ENCODE measurements at places on chromosomes 13 and 19.

DNA sequence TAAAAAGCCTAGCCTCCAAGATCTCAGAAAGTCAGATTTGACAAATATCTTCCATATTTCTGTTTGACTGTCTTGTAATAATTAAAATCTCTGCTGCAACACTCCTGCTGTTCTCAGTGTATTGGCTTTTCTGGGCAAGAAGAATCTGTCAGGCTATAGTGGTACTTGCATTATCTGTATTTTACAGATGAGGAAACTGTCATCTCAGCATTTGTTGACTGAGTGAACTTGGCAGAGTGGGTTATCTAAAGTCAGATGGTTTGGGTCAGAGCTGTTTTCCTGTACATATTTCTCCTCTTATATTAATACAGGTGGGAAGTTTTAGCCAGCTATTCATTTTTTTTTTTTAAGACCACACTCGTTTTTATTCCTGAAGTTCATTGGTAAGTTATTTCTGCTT lies 1378.2 kb upstream of the PCDH20 start:
- no peak for DNase-seq

DNA sequence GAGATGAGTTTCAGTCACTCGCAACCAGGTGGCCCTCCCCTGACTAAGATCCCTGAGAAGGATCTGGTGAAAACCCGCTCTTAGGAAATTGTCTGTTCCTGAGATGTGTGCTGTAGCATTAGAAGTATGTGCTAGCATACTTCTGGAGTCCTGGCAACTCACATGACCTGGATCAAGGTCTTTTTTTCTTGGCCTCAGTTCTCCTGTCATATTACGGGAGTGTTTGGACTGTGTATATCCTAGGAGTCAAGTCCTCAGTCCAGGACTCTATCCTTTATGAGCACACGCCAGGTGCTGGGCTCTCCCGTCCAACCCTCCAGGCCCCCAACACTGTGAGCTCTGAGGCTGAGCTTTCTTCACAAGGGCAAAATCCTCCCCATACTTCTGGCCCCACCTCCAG lies 156.4 kb downstream of the UQCRFS1 start:
- DNase-seq, result no peak

GRCh38 chr13:27012482-27013197 lies 159.0 kb downstream of the USP12 start:
- peak; percentile 75 for DNase-seq

DNA sequence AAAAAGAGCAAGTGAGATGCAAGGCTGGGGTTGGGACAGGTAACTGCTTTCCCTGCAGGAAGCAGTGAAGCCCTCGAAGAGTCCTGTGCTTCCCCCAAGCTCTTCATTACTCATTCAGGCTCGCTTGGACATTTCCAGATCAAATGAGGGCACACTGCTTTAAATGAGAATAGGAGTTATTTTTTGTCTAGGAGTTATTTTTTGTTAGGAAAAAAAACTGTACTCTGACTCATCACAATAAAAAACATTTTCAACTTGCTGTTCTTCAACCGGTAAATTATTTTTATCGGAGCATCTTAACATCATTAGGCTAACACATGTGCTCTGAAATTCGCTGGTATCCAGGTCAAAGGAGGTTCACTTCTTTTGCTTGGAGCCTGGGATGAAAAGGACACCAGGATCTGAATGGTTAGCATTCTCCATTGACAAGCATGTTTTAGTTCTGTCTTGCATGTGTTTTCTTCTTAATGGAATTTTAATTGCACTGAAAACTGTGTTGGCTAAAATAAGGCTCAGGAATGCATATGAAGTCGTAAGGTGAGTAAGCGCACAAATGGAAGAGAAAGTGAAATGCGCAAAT lies 80.7 kb upstream of the STK24 start:
- DNase-seq, result no peak

DNA sequence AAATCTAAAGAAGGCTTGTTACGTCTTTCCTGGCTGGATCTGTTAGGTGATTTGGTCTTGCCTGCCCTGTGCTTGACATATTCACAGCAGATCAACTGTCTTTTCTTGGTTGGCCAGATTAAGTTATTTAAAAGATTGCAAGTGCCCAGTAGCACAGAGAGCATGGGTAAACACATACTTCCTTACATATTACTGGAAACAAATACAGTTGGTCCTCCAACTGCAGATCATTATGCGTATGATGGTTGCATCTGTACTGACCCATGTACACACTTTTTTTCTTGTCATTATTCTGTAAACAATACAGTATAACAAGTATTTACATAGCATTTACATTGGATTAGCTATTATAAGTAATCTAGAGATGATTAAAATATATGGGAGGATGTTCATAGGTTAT lies 9.2 kb upstream of the MPHOSPH8 start:
- DNase-seq, result no peak

DNA sequence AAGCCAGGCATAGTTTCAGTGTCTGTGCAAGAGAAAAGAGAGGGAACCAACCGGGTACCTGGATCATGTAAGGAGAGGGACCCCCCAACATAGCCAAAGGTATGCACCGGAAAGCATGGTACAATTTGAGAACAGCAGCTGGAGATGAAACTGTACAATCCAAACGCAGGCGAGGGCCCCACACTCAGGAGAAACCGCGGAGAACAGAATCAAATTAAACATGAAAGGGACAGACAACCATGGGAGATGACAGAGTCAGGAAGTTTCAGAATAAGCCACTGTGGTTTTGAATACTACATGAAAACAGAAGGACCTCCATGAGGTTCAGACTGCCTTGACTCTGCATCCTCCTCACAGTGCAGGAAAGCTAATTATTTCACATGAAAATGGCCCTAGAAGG lies 62.9 kb upstream of the SPATA13 start:
- DNase-seq, result no peak

GRCh38 chr13:49421391-49421790 lies 22.5 kb downstream of the CAB39L start:
- DNase-seq, result no peak

- DNase-seq, result no peak
Observed at GRCh38 chr13:91544723-91545122, 146.3 kb downstream of the GPC5 start.

GRCh38 chr19:45881909-45882528 lies 3.9 kb downstream of the IRF2BP1 start:
- no peak for DNase-seq

- peak; percentile 62 for DNase-seq
Observed at GRCh38 chr19:50639121-50640112, at the start of gene SYT3. TSS of gene SYT3 (minus strand) at chr19:50639881. CDS start at chr19:50637411, 2,470 bp downstream.

GRCh38 chr13:51845574-51846318 lies 769 bp upstream of the TMEM272 start:
- DNase-seq, result no peak

- DNase-seq, result no peak
Observed at GRCh38 chr13:33008946-33009722, 7.1 kb upstream of the KL start.

DNA sequence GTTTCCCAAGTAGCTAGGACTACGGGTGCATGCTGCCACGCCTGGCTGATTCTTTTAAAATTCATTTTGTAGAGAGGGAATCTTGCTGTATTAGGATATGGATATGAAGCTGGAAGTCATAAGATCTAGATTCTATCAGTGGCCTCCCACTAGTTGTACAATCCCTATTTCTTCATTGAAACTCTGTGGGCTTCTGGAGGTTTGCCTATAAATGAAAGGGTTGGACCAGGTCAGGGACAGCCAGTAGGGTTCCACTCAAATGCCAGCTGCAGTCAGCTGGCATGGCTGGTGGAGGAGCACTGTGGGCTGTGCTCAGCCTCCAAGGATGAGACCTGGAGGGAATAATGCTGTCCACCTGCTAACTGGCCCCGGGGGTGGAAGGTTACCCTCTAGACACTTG lies 110.2 kb upstream of the GJB6 start:
- DNase-seq, result no peak

DNA sequence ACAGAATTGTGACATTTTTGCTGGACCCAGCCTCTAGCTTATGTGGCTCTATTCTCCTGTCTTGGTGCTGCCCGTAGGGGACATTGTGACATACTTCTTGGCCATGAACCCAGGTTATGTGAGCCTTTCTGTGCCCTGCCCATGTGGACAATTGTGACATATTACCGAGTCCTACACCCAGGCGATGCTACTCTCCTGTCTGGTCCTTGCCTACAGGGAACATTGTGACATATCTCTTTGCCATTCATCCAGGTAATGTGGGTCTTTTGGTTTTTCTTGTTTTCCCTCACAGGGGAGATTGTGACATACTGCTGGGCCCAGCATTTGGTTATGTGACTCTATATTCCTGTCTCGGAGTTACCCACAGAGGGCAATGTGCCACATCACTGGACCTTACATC lies 71.5 kb upstream of the ZNF43 start:
- no peak for DNase-seq

DNA sequence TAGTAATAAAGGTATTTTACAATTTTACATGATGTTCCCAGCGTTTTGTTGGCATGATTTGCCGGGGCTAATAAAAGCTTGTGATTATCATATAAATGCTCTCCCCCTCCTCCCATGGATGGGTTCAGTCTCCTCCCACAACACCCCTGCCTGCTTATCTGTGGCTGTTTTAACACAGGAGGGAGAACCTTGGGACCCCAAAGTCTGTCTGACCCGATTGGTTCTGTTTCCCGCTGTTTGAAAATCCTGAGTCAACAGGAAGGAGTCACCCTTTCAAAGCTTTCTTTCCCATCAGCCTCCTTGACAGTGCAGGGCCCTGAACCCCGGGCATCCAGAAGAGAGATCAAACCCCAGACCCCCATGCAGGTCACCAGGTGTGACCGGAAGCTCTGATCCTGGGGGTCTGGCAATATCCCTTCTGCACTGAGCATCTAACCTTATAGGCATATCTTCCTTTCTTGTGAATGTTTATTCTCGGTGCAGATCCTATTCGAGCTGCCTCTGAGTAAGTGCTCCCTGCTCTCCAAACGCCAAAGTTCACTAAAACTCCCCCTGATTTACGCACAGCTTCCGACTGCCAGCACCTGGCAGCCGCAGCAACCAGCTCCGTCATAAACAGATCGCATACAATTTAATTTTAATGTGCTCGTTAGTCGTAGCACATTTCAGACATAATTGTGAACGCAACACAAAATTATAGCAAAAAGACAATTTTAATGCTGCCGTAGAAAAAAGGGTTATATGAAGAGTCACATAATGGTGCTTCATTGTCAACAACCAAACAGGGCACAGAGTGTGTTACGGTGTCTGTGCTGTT lies 74.8 kb downstream of the TSHZ3 start:
- DNase-seq, result no peak

DNA sequence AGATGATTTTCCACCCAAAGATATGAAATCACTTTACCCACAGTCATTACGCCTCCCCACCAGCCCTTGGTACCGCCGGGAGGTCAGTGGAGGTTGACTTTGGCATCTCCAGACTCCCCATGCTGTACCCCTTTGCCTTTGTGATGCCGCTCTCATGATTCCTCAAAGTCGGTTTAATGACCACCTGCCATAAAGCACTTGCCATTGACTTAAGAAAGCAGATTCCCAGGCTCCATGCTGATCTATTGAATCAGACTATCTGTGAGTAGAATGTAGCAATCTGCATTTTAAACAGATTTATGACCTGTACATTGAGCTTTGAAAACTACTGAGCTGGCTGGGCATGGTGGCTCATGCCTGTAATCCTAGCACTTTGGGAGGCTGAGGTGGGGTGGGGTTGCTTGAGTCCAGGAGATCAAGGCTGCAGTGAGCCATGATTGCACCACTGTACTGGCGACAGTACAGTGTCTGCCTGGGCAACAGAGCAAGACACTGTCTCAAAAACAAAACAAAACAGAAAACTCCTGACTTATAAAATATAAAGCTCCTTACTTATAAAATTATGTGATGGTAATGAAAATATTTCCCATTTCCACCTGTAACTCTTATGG lies 235.2 kb downstream of the KLF5 start:
- no peak for DNase-seq

DNA sequence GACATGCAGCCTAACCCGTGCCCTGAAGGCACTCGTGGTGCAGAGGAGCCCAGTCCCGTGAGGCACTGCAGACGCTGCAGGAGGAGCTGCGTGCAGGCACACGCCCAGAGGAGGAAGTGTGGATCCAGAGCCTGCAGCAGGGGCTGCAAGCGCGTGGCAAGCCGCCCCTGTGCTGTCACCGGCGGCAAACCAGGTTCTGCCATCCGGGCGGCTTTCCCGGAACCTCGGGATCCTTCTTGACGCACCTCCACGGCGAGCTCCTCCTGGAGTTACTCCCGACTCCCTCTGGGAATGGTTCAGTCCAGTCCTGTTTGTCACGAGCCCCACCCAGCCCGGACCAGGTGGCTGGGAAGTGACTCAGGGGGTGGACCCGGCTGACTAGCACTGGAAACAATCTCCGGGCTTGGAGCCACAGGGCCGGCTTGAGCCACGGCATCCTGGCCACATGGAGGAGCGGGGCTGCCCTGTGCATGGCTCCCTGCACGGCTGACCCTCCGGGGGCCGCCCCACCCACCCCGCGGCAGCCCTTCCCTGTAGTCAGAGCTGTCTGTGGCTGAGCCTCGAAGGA lies 10.2 kb downstream of the DPP9 start:
- peak; percentile 99 for DNase-seq

- DNase-seq, result no peak
Observed at GRCh38 chr19:22783651-22784410, at the start of gene ZNF99. TSS of gene ZNF99 (minus strand) at chr19:22784151. CDS start at chr19:22784016, 135 bp downstream.

DNA sequence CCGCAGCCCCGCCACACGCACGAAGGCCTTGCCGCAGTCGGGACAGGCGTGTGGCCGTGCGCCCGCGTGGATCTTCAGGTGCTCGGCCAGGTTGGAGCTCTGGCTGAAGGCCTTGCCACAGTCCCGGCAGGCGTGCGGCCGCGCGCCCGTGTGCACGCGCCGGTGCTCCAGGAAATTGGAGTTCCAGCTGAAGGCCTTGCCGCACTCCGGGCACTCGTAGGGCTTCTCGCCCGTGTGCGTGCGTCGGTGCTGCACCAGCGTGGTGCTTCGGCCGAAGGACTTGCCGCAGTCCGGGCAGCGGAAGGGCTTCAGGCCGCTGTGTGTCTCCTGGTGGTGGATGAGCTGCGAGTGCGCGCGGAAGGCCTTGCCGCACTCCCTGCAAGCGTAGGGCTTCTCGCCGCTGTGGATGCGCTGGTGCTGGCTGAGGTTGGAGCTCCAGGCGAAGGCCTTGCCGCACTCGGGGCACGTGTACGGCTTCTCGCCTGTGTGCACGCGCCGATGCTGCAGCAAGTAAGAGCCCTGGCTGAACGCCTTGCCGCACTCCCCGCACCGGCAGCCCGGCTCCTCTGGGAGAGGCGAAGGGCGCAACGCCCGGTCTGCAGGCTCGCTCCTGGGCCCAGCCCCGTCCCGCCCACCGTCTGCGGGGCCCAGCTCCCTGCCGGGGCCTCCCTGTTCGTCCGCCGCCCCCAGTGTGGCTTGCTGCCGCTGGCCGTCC lies 3.6 kb upstream of the A1BG start:
- no peak for DNase-seq
